ENCODE measurements at places on chromosomes 1 and 21. TPM values are rescaled to one million over a fixed set of nuclear protein-coding genes. Genes with fewer than 3 reads are reported as not detected.

DNA sequence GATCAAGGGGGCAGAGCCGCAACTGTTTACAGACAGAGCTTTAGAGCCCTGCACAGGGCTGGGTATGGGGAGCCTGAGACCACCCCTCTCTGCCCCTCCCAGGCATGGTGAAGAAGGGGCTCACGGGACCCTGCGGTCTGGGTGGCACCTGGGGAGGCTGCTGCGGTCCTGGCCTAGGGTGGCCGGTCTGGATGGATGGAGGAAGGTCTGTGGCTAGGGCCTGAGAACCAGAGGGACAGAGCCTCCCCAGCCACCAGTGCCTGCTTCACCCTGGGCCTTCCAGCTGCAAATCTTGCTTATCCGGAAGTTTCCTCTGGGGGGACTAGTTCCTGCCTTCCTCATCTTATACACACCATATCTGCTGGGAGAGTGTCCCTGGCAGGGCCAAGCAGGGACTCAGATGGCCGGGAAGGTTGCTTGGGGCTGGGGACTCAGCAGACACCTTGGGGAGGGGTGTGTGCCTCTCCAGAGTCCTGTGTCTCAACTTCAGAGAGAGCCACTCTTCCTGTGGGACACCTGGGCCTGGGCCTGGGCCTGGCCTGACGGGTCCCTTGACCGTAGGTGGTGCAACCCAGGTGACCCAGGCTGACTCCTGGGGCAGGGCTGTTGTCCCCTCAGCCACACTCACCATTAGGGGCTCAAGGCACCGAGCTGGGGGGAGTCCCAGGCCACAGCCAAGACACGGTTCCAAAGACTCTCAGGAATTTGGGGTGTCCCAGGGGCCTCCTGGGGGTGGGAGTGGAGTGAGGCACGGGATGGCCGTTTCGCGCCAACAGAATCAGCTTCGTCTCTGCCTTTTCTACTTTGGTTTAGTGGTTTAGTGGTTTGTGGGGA, 52.0 kb upstream of the ACTRT2 start:
- no peak overlapping the region for H3K4me3 ChIP-seq
- H3K27me3 ChIP-seq: no peaks in the 10 kb centered on the region
- DNase-seq: no peak
- H3K27ac ChIP-seq: no peak overlapping the region
- peaks cover 10% of the 10 kb centered on the region for H3K4me1 ChIP-seq
- H3K36me3 ChIP-seq: no peaks in the 10 kb centered on the region

GRCh38 chr1:53725238-53725689, 13.7 kb downstream of the GLIS1 start:
- H3K27me3 ChIP-seq: peaks cover 8% of the 10 kb centered on the region
- H3K4me3 ChIP-seq: no peak overlapping the region
- H3K27ac ChIP-seq: no peak overlapping the region
- no peaks in the 10 kb centered on the region for H3K36me3 ChIP-seq

DNA sequence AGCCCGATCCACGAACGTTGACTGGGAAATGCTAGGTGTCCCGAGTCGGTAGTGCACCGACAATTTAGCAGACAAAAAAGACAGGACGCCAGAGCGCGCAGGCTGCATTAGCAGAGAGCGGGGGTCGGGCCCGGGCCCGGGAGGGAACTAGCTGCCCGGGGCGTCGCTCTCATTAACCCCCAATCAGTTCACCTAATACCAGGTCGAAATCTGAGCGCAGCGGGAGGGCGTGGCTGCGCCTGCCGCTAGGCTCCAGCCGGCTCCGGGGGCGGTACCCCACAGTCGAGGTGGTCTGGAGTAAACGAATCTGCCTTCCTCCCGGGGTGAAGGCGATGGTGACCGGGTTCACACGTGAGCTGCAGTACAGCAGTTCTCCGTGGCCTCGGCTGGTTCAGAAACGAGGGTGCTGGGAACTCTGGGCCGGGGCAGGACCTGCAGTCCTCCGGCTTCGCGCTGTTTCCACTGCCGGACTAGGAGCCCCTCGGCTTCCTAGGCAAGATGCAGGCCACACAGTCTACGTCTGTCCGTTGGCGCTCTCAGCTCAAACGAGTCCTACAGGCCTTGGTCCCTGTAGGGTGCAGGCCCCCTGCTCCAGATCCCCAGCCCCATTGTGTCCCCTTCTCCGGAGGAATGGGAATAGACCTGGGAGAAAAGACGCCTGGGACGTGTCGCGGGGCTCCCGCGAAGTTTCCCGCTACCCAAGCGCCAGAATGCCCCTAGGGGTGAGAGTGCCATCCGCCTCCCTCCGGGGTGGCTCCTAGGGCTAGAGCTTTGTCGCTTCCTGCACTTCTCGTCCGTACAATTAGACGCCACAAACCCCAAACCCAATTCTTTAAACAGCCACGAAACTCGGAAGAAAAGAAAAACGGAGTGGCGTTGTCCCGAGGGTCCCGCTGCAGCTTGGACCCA, 2.0 kb downstream of the GFI1 start:
- DNase-seq: peak; percentile 90
- H3K27me3 ChIP-seq: no peaks in the 10 kb centered on the region
- peak overlapping the region; percentile 95 for H3K4me3 ChIP-seq
- peaks cover 38% of the 10 kb centered on the region for H3K36me3 ChIP-seq
- peak overlapping the region; percentile 94 for H3K27ac ChIP-seq
- peaks cover 37% of the 10 kb centered on the region for H3K4me1 ChIP-seq

DNA sequence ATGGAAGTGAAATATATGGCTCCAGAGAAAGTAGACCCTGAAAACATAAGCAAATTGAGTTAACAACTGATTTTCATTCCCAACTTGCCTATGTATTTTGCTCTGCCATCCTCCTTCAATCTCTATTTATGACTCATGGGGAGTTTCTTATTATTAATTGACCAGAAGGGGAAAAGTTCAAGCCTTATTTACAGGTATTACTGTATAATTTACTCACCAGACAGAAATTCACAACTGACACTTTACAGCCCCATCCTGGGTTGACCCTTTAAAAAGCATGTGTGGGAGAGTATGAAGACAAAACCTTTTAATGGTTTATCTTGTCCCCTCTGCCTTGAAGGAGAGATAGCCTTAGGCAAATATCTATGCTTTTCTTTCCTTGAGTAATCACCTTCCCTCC, 39.8 kb upstream of the C1orf53 start:
- H3K4me1 ChIP-seq: no peaks in the 10 kb centered on the region
- peaks cover 3% of the 10 kb centered on the region for H3K27me3 ChIP-seq
- no peak overlapping the region for H3K4me3 ChIP-seq
- no peak overlapping the region for H3K27ac ChIP-seq
- H3K36me3 ChIP-seq: no peaks in the 10 kb centered on the region
- DNase-seq: no peak

DNA sequence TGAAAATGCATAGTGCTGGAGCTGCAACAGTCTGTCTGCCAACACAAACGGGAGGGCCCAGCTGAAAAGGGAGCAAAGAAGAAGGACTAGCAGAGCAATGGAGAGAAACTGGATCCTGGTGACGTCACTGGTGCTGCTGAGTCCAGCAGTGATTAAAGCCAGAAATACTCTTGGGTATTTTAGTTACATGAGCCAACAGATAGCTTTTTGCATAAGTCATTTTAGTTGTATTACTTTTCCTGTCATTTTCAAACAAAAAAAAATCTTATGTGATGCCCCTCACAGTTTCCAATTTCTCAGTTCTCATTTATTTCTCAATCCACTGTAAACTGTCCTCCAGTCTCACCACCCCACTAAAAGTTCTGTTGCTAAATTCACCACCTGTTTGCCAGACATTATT, 38.7 kb upstream of the NEK7 start:
- no peak overlapping the region for H3K27ac ChIP-seq
- DNase-seq: no peak
- no peak overlapping the region for H3K4me3 ChIP-seq
- peaks cover 7% of the 10 kb centered on the region for H3K27me3 ChIP-seq
- no peaks in the 10 kb centered on the region for H3K36me3 ChIP-seq

- H3K36me3 ChIP-seq: peaks cover 6% of the 10 kb centered on the region
- H3K4me1 ChIP-seq: peaks cover 69% of the 10 kb centered on the region
- peak; percentile 58 for DNase-seq
- H3K4me3 ChIP-seq: no peak overlapping the region
- H3K27ac ChIP-seq: peak overlapping the region; percentile 81
Observed at GRCh38 chr1:25100151-25100833, 132.0 kb downstream of the SYF2 start.

DNA sequence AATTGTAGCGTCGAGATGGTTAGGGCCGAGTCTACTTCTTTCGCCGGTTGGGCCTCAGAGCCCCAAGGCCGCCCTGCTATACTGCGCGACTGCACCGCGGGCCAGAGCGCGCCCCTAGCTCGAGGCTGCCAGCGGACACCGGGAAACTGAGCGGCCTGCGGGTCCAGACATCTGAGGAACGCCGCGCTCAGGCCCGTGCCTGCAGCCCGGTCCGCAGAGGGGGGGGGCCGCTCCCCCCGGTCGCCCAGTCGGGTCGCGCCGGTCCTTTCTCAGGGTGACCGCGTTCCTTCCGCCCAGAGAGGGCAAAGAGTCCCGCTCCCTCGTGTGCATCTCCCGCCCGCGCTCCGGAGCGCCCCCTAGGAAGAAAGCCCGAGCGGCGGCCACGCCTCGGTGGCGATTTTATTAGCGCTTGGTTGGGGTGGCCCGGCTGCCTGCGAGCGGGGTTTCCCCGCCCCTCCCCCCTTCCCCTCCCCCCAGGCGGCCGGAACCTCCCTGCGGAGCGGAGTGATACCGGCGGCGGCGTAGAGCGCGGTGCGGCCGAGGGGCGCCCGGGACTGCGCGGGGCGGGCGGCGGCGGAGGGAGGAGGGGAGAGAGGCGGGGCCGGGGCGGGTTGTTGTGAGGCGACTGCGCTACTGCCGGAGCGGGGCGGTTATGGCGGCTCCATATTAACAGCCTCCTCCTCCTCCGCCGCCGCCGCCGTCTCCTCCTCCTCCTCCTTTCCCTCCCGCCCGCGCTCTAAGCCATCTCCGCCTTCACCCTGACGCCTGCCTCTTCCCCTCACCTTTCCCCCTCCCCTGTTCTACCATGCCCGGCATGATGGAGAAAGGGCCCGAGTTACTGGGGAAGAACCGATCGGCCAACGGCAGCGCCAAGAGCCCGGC, at the start of gene RCOR3:
TSS of gene RCOR3 (plus strand) at position 611 of the 882 bp plus-strand sequence. CDS start at position 806, 195 bp downstream.
- peaks cover 17% of the 10 kb centered on the region for H3K4me1 ChIP-seq
- H3K4me3 ChIP-seq: peak within 1 kb of the TSS; percentile 89
- peak; percentile 95 for DNase-seq
- peaks cover 9% of the 10 kb centered on the region for H3K36me3 ChIP-seq

- H3K4me1 ChIP-seq: peaks cover 20% of the 10 kb centered on the region
- no peak for DNase-seq
- no peak overlapping the region for H3K27ac ChIP-seq
Observed at GRCh38 chr1:174815474-174815908, 184.3 kb upstream of the CACYBP start.

DNA sequence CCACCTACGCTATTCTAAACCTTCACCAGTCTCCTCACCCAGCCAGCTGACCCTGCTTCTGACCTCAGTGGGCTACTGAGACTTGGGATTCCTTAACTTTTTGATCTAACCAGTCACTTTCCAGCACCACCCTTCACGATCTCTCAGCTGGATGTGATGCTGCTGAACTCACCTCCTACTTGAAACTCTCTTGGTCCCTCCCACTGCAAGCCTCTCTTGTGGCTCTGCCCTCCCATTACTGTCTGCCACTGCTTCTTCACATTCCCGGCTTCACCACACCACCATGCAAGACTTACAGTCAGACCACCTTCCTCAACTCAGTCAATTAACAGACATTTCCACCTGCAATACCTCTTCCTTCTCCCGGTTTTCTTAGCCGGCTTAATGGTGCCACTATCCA, 6.3 kb downstream of the TAF5L start:
- peaks cover 5% of the 10 kb centered on the region for H3K36me3 ChIP-seq
- DNase-seq: no peak
- no peak overlapping the region for H3K4me3 ChIP-seq
- peaks cover 34% of the 10 kb centered on the region for H3K4me1 ChIP-seq
- no peak overlapping the region for H3K27ac ChIP-seq
- no peaks in the 10 kb centered on the region for H3K27me3 ChIP-seq

GRCh38 chr1:241932845-241933244, 24.7 kb upstream of the BECN2 start:
- no peak overlapping the region for H3K4me3 ChIP-seq
- no peak overlapping the region for H3K27ac ChIP-seq
- no peaks in the 10 kb centered on the region for H3K4me1 ChIP-seq

DNA sequence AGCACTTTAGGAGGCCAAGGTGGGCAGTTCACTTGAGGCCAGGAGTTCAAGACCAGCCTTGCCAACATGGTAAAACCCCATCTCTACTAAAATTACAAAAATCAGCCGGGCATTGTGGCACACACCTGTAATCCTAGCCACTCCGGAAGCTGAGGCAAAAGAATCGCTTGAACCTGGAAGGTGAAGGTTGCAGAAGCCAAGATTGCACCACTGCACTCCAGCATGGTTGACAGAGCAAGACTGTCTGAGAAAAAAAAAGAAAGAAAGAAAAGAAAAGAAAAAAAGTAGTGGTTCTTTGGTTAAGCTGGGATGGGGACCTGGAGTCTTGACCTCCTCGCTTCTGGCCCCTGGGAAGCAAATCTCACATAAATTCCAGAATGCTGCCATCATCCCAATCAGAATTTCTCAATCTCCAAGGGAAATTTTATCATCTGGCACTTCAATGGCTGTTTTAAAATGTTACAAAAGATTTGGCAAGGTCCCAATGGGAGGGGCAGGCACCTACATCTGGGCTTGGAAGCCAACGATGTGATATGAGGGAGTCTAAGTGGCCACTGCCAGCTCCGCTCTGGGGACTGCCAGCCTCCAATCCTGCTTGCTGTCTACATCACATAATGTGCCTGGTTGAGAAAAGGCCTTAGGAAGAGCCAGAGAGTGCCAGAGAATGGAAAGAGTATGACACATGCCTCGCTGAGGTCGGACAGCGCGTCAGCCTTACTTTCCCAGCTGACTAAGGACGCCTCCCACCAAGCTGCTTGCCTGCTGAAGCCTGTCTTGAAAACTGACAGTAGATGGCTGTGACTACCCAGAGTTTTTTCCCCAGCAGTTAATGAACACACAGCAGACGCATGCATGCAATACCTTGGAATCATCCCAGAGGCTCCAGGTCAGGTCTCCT, 42.1 kb upstream of the SRP9 start:
- DNase-seq: no peak
- H3K4me3 ChIP-seq: no peak overlapping the region
- peaks cover 4% of the 10 kb centered on the region for H3K27me3 ChIP-seq
- no peak overlapping the region for H3K27ac ChIP-seq
- no peaks in the 10 kb centered on the region for H3K36me3 ChIP-seq

The NBPF4 gene
- 0.15 TPM for total RNA-seq

The SEMA6C gene
- total RNA-seq: 0.84 TPM

The SERPINC1 gene
- not detected for total RNA-seq

The RUNX1 gene
- total RNA-seq: 23.3 TPM

The VPS26C gene
- 94.3 TPM for total RNA-seq

The REN gene
- not detected for total RNA-seq

The VHLL gene
- total RNA-seq: not detected
